ENCODE measurements at places on chromosomes 3 and 15. TPM values are rescaled to one million over a fixed set of nuclear protein-coding genes. Genes with fewer than 3 reads are reported as not detected.
A peak's percentile ranks its signal among the peaks of the same experiment; 100 is the strongest.

DNA sequence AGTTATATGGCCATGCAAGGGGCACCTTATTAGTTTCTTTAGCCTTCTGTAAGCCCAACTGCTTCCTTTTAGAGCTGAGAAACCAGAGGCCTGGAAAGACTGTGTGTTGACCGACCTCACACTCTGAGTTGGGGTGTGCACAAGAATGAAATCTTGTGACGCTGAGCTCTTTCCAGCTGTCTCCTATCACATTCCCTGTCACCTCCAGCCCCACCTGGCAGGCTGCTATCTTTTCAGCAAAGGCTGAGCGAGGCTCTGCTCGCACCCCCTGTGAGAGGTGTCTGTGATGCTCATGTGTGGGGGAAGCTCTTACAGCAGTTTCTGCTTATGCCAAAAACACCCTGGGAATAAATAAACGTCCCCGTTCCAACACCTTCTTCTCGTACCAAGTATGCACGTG, 27.0 kb upstream of the LPP start:
- H3K36me3 ChIP-seq = no peaks in the 10 kb centered on the region
- no peaks in the 10 kb centered on the region for H3K27me3 ChIP-seq
- no peak overlapping the region for H3K4me3 ChIP-seq
- DNase-seq = no peak
- H3K4me1 ChIP-seq = peaks cover 9% of the 10 kb centered on the region
- H3K27ac ChIP-seq = no peak overlapping the region

DNA sequence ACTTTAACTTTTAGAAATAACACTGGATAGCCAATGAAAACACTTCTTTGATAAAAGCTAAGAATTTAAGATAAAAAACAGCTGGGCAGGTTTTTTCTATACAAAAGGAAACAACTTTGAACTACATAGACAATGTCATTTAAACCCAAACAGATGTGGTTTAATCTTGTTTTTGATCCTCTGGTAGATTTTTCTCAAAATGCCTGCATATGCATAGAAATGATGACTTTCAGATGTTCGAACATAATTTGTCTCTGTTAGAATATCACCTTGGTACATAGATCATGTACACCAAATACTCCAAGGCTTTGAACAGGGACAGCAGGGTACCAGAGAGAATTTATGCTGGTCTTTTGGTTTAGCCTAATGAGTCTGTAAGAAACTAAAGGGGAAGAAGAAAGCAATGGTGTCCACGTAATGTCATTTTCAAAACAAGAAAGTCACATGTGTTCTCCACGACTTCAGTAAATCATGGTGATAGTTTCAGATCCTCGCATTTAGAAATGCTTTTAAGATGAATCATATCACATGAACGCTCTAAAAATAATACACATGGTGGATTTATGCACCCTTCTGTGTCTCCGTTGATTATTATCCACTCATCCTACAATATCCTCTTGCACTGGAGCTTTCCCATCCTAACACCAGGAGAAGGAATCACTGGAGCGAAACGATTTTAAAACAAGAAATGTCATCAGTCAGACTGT, 160.1 kb upstream of the PDZRN3 start:
- DNase-seq = no peak
- H3K27ac ChIP-seq = peak overlapping the region; percentile 25
- peaks cover 42% of the 10 kb centered on the region for H3K4me1 ChIP-seq

- H3K4me1 ChIP-seq = peaks cover 69% of the 10 kb centered on the region
- peak overlapping the region; percentile 50 for H3K27ac ChIP-seq
- H3K27me3 ChIP-seq = no peaks in the 10 kb centered on the region
- no peak for DNase-seq
- H3K36me3 ChIP-seq = peaks cover 49% of the 10 kb centered on the region
Measured at GRCh38 chr3:99669879-99670555, 31.6 kb downstream of the COL8A1 start.

DNA sequence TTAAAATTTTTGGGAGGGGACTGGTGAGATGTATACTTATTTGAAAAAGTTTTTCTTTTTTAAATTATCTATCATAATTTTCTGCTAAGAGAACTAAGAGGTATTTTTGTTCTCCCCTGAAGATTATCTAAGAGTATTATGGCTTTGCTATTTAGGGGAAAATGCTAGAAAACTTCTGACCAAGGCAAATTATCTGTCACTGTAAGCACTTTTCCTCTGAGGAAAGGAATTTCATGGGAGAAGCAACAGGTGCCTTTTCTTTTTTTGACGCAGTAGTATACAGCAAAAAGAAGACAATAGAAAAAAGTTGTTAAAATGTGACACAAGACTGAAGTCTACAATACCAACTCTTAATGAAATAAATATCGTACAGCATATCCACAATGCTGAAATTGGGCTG, 201.6 kb upstream of the NANOGP8 start:
- no peak for DNase-seq
- H3K4me3 ChIP-seq = no peak overlapping the region
- no peaks in the 10 kb centered on the region for H3K36me3 ChIP-seq
- H3K4me1 ChIP-seq = peaks cover 4% of the 10 kb centered on the region
- no peak overlapping the region for H3K27ac ChIP-seq

- no peak for DNase-seq
- H3K27ac ChIP-seq = no peak overlapping the region
- H3K4me3 ChIP-seq = no peak overlapping the region
Measured at GRCh38 chr15:38972831-38973230, 408.2 kb upstream of the RASGRP1 start.

DNA sequence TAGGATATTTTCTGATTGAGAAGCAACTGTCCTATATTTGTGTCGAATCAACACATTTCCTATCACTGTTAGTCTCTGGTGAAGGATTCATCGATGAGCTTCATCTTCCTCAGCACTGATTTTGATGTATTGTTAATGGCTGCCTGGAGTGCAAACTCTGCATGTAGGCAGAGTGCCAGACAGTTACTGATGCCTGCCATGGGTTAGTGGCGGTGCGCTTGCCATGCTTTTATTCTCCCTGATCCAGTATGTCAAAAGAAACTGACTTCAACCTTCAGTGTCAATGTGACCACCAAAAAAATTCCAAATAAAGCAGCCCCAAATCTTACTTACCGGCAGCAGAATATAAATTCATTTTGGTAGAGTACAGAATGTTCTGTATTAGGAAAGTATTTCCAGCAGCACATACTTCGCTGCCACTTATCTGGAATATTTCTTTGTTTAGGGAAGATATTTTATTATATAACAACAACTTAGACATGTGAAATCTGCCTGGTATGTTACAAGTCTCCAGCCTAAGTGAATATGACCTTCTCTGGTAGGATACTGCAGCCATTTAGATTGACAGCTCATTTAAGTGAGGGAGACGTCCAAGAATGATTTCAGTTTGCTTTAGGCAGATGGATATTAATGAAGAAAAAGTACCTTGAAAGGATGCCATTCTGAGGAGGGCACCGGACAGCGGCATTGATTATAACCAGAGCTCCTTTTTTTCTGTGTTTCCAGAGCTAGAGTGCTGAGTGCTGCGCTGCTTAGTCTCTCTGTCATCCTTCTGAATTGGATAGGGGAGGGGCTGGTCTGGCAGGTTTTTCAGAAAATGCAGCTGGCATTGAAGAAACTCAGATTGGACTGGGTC, 59.9 kb downstream of the ARHGEF26 start:
- no peaks in the 10 kb centered on the region for H3K36me3 ChIP-seq
- H3K27ac ChIP-seq = no peak overlapping the region
- H3K4me1 ChIP-seq = no peaks in the 10 kb centered on the region
- no peaks in the 10 kb centered on the region for H3K27me3 ChIP-seq
- no peak overlapping the region for H3K4me3 ChIP-seq
- DNase-seq = no peak

- no peaks in the 10 kb centered on the region for H3K27me3 ChIP-seq
- no peaks in the 10 kb centered on the region for H3K36me3 ChIP-seq
- no peak for DNase-seq
- no peaks in the 10 kb centered on the region for H3K4me1 ChIP-seq
Measured at GRCh38 chr15:46242935-46243334, 608.1 kb downstream of the SQOR start.

SAXO2 gene
- 6.2 TPM for total RNA-seq

MORC1 gene
- total RNA-seq = not detected
